ENCODE measurements at places on chromosomes 3 and 15.

GRCh38 chr3:133883641-133884040 lies 12.0 kb downstream of the RAB6B start:
- DNase-seq = no peak

DNA sequence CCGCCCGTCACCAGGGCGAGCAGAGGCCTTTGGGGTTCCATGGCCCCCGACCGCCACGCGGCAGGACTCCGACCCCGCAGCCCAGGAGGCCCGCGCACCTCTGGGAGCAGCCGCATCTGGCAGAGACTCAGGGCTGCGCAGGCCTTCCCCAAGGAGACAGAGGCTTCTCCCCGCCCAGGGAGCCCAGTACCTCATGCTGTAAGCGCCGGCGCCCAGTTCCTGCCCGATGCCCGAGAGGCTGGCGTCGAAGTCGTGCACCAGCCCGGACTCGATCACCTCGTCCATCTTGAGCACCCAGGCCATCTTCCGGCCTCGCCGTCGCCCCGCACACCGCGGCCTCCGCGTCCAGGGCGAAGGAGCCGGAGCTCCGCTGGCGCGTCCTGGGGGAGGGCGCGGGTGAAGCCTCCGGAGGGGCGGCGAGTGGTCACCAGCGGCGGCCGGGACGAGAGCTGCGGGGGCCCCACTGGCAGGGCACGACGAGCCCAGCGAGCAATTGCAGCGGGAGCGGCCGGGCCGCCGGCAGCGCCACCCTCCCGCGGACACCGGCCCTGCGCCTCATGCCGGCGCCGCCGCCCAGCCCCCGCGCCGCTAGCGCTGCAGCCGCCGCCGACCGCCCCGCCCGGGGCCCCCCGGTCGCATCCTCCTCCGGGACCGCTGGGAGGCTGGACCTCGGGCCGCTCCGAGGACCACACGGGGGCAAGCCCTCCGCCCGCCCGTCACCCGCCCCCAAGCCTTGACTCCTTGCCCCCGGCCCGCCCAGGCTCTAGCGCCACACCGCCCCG lies 468 bp downstream of the UBP1 start:
- DNase-seq = peak; percentile 71

DNA sequence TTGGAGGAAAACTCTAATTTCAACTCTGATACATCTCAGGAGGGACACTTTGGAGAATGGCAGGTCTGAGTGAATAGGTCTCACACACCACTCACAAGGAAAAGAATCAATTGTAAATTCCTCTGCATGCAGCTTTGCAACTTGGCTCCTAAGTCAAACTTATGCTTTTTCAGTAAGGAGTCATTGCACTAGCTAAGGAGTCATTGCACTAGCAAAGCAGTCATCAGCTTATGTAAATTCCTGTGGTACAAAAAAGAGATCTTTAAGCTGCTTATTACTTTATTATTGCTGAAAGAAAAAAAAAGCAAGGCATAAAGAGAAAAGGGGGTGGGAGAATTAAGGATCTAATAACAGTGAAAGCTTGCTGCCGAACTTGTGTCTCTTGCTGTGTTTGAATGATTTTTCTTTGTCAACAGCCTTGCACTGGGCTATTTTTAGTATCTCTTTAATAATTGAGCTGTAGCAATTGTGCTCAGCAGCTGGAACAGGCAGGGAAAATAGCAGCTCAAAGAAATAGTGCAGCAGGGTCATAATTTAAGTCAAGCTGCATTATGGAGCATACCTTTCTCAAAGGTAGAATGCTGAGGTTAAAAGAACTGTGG lies 154.3 kb upstream of the ARPP21 start:
- no peak for DNase-seq

GRCh38 chr3:141830508-141830907 lies 45.9 kb upstream of the ATP1B3 start:
- no peak for DNase-seq

DNA sequence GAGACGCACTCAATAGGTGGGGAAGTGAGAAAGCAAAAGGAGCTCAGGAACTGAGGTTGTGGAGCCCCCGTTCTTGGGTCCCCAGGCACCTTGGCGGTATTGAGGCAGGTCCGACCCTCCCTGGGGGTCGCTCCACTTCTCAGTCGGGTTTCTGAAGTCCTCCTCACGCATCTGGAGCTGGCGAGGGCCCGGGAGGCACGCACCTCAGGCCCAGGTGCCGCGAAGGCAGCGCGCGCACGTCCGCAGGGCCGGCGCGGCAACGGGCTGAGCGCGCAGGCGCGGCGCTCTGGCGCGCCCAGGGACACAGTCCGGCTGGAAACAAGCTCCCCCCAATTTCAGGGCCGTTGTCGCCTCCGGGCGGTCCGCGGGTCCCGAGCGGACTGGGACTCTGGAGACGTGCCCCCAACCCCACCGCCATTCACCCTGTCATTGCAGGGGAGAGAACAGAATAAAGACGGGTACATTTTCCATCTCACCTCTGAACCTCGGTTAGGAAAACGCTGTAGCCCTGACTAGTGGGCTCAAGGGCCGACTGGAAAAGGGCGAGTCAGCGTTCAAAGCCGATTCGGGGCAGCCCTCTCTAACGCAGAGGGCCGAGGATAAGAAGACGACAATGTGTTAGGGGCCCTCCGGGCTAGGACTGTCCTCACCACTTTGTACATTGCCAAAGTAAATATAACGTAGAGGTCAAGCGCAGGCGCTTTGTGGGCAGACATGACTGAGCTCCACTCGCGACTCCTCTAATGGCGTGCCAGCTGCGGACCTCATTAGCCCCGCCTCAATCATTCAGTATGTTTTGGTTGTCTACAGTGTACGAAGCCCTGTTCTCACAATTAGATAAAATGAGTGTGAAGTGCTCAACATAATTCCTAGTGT lies at the start of gene ZNF770:
ZNF770 (minus strand) TSS at position 261 of the 876 bp plus-strand sequence. CDS start 4,853 bp downstream, outside the sequence.
- peak; percentile 85 for DNase-seq

Measured in left ventricle myocardium superior (tissue), 1 donor.